ENCODE measurements at places on chromosomes 6 and 20. TPM values are rescaled to one million over a fixed set of nuclear protein-coding genes. Genes with fewer than 3 reads are reported as not detected.
A peak's percentile ranks its signal among the peaks of the same experiment; 100 is the strongest.

The PTCHD4 gene
- 0.26 TPM for total RNA-seq

The NFATC2 gene
- 5.7 TPM for total RNA-seq

The SEMG1 gene
- not detected for total RNA-seq

The ZKSCAN8 gene
- total RNA-seq = 23.2 TPM

The MOG gene
- total RNA-seq = not detected

- no peak overlapping the region for H3K27ac ChIP-seq
- no peak overlapping the region for H3K4me3 ChIP-seq
- DNase-seq = no peak
- no peaks in the 10 kb centered on the region for H3K36me3 ChIP-seq
- no peaks in the 10 kb centered on the region for H3K4me1 ChIP-seq
Observed at GRCh38 chr20:48141660-48142515, 356.6 kb upstream of the SULF2 start.

DNA sequence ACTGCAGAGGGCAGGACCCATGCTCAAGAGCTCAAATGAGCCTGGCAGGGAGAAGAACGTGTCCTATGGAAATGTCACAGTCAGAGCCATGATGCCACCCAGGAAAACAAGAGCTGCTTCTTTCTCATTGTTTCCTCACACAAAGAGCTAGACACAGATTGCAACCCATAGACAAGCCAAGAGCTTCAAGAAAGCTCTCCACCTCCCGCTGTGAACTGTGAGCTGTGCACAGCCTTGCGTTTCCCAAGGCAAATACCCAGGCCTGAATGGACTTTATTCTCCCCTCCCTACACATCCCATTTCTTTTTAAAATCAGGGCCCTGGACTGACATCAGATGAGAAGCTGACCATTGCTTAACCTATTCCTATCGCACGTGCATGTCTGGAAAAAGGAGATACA is 388.8 kb downstream of the RNGTT start:
- no peak overlapping the region for H3K4me3 ChIP-seq
- DNase-seq = no peak
- H3K27ac ChIP-seq = no peak overlapping the region
- H3K4me1 ChIP-seq = no peaks in the 10 kb centered on the region

GRCh38 chr20:64084685-64085152 is 521 bp upstream of the LKAAEAR1 start:
- H3K27me3 ChIP-seq = no peaks in the 10 kb centered on the region
- DNase-seq = no peak
- no peak overlapping the region for H3K4me3 ChIP-seq
- H3K36me3 ChIP-seq = no peaks in the 10 kb centered on the region

DNA sequence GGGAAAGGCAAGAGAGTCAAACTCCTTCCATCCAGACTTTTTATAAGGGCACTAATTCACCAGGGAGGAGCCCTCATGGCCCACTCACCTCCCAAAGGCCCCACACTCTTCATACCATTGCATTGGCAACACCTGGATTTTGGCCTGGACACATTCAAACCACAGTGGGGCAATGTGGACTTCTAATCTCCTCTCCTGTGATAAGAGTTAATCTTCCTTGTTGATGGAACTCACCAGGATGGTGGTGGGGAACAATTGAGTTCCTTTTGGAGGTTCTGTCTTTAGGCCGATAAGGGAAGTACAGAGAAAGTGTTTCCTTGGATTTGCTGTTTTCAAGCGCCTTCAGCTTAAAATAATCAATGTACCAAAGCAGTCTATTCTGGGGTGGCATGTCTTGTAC is 268.7 kb downstream of the CD83 start:
- H3K4me1 ChIP-seq = no peaks in the 10 kb centered on the region
- no peak overlapping the region for H3K4me3 ChIP-seq
- DNase-seq = no peak

DNA sequence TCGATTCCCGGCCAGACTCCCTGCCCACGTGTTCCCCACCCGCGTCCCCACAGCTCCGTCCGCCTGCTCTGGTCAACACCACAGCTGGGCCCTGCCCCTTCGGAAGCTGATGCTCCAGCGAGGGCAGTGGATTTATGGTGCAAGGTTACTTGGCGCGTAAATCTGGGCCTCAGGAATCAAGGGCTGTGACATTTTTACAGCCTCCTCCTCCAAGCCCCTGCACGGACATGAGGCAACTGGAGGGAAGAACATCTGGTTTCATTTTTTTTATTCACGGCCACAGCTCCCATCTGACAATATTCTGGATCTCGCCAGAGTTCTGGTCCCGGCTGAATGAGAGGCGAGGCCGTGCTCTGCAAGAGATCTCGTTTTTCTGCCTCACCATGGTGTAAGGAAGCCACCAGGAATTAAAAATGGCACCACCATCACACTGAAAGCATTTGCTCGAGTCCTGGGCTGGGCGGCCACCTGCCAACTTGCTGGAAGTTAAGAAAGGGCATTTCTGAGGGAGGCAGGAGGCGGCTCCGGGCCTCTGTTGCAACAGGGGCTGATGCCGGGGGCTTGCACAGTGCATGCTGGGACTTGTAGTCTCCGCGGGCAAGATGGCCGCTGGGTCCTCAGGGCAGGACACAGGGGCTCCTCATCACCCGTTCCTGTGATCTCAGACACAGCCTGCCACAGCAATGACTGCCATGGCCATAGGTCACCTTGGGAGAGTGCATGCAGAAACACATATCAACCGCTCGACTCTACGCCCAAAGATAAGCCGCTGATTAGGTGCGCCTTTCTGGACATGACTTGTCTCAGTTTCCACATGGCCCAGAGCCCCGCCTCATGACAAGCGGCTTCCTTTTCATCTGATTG is 148.5 kb downstream of the LY86 start:
- H3K36me3 ChIP-seq = no peaks in the 10 kb centered on the region
- peak; percentile 86 for DNase-seq
- no peak overlapping the region for H3K4me3 ChIP-seq
- peaks cover 9% of the 10 kb centered on the region for H3K4me1 ChIP-seq
- H3K27ac ChIP-seq = peak overlapping the region; percentile 81

GRCh38 chr6:43943099-43943766 is 173.2 kb downstream of the VEGFA start:
- DNase-seq = no peak
- H3K4me3 ChIP-seq = no peak overlapping the region
- no peaks in the 10 kb centered on the region for H3K36me3 ChIP-seq
- H3K27me3 ChIP-seq = no peaks in the 10 kb centered on the region
- no peak overlapping the region for H3K27ac ChIP-seq
- no peaks in the 10 kb centered on the region for H3K4me1 ChIP-seq

- no peak overlapping the region for H3K27ac ChIP-seq
- H3K4me1 ChIP-seq = peaks cover 3% of the 10 kb centered on the region
- H3K4me3 ChIP-seq = no peak overlapping the region
- no peak for DNase-seq
- no peaks in the 10 kb centered on the region for H3K36me3 ChIP-seq
- H3K27me3 ChIP-seq = no peaks in the 10 kb centered on the region
Observed at GRCh38 chr6:137303441-137303840, 84.3 kb upstream of the IFNGR1 start.

GRCh38 chr6:143941852-143942627 is 66.0 kb downstream of the PLAGL1 start:
- no peaks in the 10 kb centered on the region for H3K36me3 ChIP-seq
- H3K27me3 ChIP-seq = no peaks in the 10 kb centered on the region
- H3K27ac ChIP-seq = no peak overlapping the region
- no peak overlapping the region for H3K4me3 ChIP-seq
- no peaks in the 10 kb centered on the region for H3K4me1 ChIP-seq
- DNase-seq = peak; percentile 68
